ENCODE measurements at places on chromosomes 12 and 14. TPM values are rescaled to one million over a fixed set of nuclear protein-coding genes. Genes with fewer than 3 reads are reported as not detected.
A peak's percentile ranks its signal among the peaks of the same experiment; 100 is the strongest.

GRCh38 chr12:21774358-21775132 lies at the start of gene KCNJ8:
Gene KCNJ8, minus strand, starts transcription at chr12:21774706. Its CDS starts 1,090 bp downstream, at chr12:21773616.
- H3K4me3 ChIP-seq = no peak within 1 kb of the TSS
- H3K36me3 ChIP-seq = no peaks in the 10 kb centered on the region
- no peak for DNase-seq
- H3K27ac ChIP-seq = no peak within 1 kb of the TSS
- H3K27me3 ChIP-seq = peaks cover 60% of the 10 kb centered on the region
- H3K4me1 ChIP-seq = peaks cover 4% of the 10 kb centered on the region

- no peak overlapping the region for H3K4me3 ChIP-seq
- no peak overlapping the region for H3K27ac ChIP-seq
- H3K36me3 ChIP-seq = no peaks in the 10 kb centered on the region
- no peaks in the 10 kb centered on the region for H3K4me1 ChIP-seq
- DNase-seq = peak; percentile 76
These were observed 46.7 kb upstream of the FICD start for GRCh38 chr12:108468196-108468968.

Gene ARMH4
- not detected for total RNA-seq

DNA sequence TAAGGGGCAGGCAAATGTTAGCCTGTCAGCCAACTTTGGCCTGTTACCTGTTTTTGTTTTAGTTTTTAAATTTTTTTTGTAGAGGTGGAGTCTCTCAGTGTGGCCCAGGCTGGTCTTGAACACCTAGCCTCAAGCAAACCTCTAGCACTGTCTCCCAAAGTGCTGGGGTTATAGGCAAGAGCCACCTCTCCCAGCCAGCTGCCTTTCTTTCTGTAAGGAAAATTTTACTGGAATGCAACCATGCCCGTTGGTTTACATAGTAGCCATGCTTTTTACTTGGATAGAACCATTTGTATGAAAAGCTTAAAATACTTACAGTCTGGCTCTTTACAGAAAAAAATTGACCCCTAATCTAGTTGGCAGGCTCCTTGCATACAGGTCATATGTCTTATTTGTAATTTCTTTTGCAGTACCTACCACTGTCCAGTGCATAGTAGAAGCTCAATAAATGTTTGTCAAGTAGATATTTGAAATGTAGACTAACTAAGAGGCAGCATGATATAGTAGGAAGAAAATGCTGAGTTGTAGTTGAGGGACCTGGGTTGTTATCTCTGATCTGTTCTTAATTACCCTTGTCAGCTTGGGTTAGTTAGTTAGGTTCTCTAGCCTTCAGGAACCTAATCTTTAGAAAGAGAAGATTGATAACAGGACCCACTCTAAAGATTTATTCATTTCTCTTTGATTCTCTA lies 4.7 kb downstream of the MDM2 start:
- peaks cover 37% of the 10 kb centered on the region for H3K4me1 ChIP-seq
- peaks cover 64% of the 10 kb centered on the region for H3K36me3 ChIP-seq
- H3K4me3 ChIP-seq = peak overlapping the region; percentile 52
- DNase-seq = no peak
- peak overlapping the region; percentile 30 for H3K27ac ChIP-seq
- peaks cover 3% of the 10 kb centered on the region for H3K27me3 ChIP-seq

DNA sequence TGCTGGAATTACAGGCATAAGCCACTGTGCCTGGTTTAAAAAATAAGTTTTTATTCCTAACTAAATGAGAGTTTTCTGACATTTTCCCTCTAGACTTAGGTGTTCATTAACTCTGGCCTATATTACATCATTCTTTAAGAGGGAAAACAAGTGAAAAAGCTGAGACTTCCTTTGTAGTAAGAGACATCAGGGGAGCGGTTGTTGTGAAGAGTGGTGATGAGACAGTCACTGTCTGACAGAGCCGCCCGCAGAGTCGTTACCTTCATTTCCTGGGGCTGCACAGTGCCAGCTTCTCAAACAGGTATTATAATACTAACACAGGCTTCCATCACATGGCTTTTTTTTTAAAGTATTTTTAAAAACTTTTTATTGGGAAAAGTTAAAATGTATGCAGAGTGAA lies 19.7 kb upstream of the TDRD9 start:
- no peak for DNase-seq
- H3K27ac ChIP-seq = no peak overlapping the region
- peaks cover 10% of the 10 kb centered on the region for H3K36me3 ChIP-seq
- peaks cover 2% of the 10 kb centered on the region for H3K27me3 ChIP-seq
- no peak overlapping the region for H3K4me3 ChIP-seq

GRCh38 chr12:30874455-30875321 lies 51.9 kb upstream of the TSPAN11 start:
- peaks cover 4% of the 10 kb centered on the region for H3K27me3 ChIP-seq
- H3K27ac ChIP-seq = no peak overlapping the region
- no peak overlapping the region for H3K4me3 ChIP-seq
- no peaks in the 10 kb centered on the region for H3K36me3 ChIP-seq
- no peak for DNase-seq

Gene SRRM4
- not detected for total RNA-seq

GRCh38 chr12:1473418-1473817 lies 121.0 kb downstream of the FBXL14 start:
- no peak overlapping the region for H3K4me3 ChIP-seq
- peak overlapping the region; percentile 69 for H3K27ac ChIP-seq
- DNase-seq = peak; percentile 80
- H3K36me3 ChIP-seq = no peaks in the 10 kb centered on the region

Gene RFX4
- not detected for total RNA-seq

GRCh38 chr12:57089271-57090245 lies 644 bp downstream of the NAB2 start:
- no peaks in the 10 kb centered on the region for H3K27me3 ChIP-seq
- peaks cover 44% of the 10 kb centered on the region for H3K36me3 ChIP-seq
- H3K4me3 ChIP-seq = peak overlapping the region; percentile 96
- peaks cover 71% of the 10 kb centered on the region for H3K4me1 ChIP-seq
- H3K27ac ChIP-seq = peak overlapping the region; percentile 89

Gene ATP5MC2
- total RNA-seq = 408 TPM

- H3K27me3 ChIP-seq = no peaks in the 10 kb centered on the region
- peaks cover 53% of the 10 kb centered on the region for H3K4me1 ChIP-seq
- H3K36me3 ChIP-seq = peaks cover 8% of the 10 kb centered on the region
- peak overlapping the region; percentile 25 for H3K27ac ChIP-seq
- no peak overlapping the region for H3K4me3 ChIP-seq
These were observed 28.0 kb downstream of the PXN start for GRCh38 chr12:120237360-120238171.

DNA sequence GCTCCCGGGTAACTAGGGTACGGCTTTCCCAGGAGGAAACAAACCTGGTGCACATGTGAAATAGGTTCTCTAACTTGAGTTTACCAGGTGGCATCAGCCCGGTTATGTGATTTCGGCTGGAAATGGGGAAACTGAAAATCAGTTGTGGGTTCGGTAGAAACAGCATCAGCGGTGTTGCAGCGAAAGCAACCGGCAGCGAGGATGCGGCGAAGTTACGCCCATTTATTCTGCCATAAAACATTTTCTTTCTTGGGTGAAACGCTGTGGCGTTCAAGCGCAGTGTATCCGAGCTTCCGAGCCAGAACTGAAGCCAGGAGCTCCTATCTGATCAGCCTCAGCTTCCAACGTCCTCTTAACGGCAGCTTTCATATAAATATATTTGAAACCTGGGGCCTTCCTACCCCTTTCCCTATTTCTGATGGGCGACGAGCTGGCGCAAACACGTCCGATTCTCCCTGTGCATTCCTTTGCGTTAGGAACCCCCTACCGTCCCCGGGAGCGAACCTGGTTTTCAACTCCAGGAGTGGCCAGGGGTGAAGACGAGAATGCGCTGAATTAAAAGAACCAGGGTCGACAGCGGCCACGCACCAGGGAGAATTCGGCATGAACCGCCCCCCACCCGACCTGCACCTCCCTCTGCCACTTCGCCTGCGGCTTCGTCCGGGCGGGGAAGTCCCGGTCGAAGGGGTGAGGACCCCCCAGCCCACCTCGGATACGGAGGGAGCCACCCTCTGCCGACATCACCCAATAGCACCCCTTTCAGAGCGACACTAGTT lies 1.6 kb downstream of the DPF3 start:
- H3K36me3 ChIP-seq = peaks cover 4% of the 10 kb centered on the region
- peaks cover 62% of the 10 kb centered on the region for H3K27me3 ChIP-seq
- H3K27ac ChIP-seq = peak overlapping the region; percentile 71
- peak overlapping the region; percentile 88 for H3K4me3 ChIP-seq
- DNase-seq = peak; percentile 83
- peaks cover 26% of the 10 kb centered on the region for H3K4me1 ChIP-seq

DNA sequence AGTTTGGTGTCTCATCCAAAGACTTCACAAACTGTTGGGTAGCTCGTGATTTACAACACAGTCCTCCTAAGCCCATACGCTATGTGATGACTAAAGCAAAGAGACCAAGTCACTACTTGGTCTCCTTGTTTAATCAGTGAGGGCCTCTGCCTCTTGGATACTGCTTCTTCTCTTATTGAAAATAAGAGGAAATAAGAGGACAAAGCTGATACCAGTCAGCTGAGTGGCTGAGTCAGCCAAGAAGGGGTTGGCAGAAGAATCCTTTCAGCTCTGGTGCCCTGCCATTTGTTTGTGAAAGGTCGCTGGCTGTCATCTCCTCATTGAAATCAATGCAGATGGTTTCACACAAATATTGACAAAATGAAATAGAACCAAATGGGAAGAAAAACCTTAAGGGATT lies 67.5 kb upstream of the SLC35F4 start:
- H3K4me1 ChIP-seq = no peaks in the 10 kb centered on the region
- H3K27ac ChIP-seq = no peak overlapping the region
- no peaks in the 10 kb centered on the region for H3K36me3 ChIP-seq
- DNase-seq = no peak
- H3K4me3 ChIP-seq = no peak overlapping the region
- H3K27me3 ChIP-seq = peaks cover 4% of the 10 kb centered on the region

DNA sequence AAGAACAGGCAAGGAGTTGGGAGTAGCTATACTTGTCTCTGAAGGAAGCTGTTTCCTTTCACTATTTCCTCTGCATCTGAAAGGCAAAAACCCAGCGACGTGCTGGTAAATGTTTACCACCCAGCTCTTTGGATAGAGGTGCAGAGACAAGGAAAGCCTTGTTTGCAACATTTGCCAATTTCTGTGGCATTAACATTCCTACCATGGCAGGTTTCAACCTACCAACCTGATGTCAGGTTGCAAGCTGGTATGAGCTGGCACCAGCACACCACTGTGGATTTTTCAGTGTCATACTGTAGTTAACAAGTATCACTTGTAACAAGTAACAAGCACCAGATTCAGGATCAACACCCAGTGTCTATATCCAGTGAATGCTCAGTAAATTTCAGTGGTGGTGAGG lies 294.8 kb upstream of the TMPO start:
- no peak for DNase-seq
- H3K27me3 ChIP-seq = peaks cover 8% of the 10 kb centered on the region
- no peaks in the 10 kb centered on the region for H3K4me1 ChIP-seq
- no peak overlapping the region for H3K4me3 ChIP-seq
- no peaks in the 10 kb centered on the region for H3K36me3 ChIP-seq

GRCh38 chr12:40158592-40159111 lies 52.8 kb upstream of the SLC2A13 start:
- no peak for DNase-seq
- H3K27ac ChIP-seq = no peak overlapping the region
- no peaks in the 10 kb centered on the region for H3K4me1 ChIP-seq
- no peaks in the 10 kb centered on the region for H3K36me3 ChIP-seq
- H3K27me3 ChIP-seq = peaks cover 30% of the 10 kb centered on the region

GRCh38 chr12:70983692-70984091 lies 63.2 kb upstream of the PTPRR start:
- no peaks in the 10 kb centered on the region for H3K4me1 ChIP-seq
- no peak overlapping the region for H3K4me3 ChIP-seq
- no peaks in the 10 kb centered on the region for H3K27me3 ChIP-seq
- H3K36me3 ChIP-seq = no peaks in the 10 kb centered on the region
- DNase-seq = no peak

DNA sequence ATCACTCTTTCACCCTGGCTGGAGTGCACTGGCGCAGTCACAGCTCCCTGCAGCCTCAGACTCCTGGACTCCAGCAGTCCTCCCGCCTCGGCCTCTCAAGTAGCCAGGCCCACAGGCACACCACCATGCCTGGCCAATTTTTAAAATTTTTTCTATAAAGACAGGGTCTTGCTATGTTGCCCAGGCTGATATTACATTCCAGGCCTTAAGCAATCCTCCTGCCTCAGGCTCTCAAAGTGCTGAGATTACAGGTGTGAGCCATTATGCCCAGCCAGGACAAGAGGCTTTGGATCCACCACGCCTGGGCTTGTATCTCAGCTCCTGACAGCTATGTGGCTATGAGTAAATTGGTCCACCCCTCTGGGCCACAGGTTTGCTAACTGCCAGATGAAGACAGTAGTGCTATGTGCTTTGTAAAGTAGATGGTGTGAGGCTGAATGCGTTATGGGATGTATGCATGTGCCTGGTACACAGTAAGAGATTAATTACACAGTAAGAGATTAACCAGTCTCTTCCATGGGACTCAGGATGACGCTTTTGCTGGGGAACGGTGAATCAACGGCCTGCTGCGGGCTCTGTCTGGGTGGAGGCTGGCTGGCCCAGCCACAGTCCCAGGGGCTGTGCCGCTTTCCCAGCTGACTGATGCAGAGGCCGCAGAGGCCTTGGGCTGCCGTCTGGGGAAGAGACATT lies 53.3 kb upstream of the NCOR2 start:
- no peaks in the 10 kb centered on the region for H3K4me1 ChIP-seq
- H3K27me3 ChIP-seq = peaks cover 3% of the 10 kb centered on the region
- no peak overlapping the region for H3K27ac ChIP-seq
- no peak for DNase-seq

Gene KCNH5
- not detected for total RNA-seq

DNA sequence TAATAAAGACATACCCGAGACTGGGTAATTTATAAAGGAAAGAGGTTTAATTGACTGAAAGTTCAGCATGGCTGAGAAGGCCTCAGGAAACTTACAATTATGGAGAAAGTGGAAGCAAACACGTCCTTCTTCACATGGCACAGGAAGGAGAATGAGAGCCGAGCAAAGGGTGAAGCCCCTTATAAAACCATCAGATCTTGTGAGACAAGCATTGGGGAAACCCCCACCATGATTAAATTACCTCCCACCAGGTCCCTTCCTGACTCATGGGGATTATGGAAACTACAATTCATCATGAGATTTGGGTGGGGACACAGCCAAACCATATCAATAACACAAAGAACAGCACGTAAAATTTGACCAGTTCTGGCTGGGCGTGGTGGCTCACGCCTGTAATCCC lies 85.6 kb upstream of the ATF7IP start:
- H3K4me1 ChIP-seq = peaks cover 6% of the 10 kb centered on the region
- H3K36me3 ChIP-seq = peaks cover 8% of the 10 kb centered on the region
- no peak for DNase-seq
- no peaks in the 10 kb centered on the region for H3K27me3 ChIP-seq

DNA sequence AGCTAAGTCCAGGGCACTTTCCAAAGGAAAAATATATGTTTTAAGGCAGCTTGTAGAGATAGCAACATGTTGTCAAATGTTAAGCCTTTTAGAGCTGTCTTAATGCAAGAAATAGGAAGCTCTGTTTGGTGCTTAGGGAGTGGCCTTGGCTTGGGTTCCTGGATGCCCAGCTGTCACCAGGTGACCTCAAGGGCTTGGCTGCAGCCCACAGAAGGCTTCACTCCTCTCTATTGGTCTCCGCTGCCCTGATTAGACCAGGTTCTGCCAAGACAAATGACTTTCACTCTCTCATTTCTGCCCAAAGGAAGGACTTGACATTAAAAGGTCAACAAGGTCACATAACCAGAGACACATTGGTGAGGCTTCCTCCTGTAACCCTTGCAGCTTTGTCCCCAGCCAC lies 76.8 kb downstream of the WSCD2 start:
- H3K4me3 ChIP-seq = no peak overlapping the region
- no peak overlapping the region for H3K27ac ChIP-seq
- DNase-seq = no peak
- no peaks in the 10 kb centered on the region for H3K27me3 ChIP-seq
- H3K36me3 ChIP-seq = no peaks in the 10 kb centered on the region
- no peaks in the 10 kb centered on the region for H3K4me1 ChIP-seq
